NCI-H2171 (cell line): ENCODE measurements at places on chromosomes 7 and 10.
A peak's percentile ranks its signal among the peaks of the same experiment; 100 is the strongest.

- DNase-seq = no peak
Observed at GRCh38 chr7:40772096-40772495, 637.3 kb downstream of the SUGCT start.

DNA sequence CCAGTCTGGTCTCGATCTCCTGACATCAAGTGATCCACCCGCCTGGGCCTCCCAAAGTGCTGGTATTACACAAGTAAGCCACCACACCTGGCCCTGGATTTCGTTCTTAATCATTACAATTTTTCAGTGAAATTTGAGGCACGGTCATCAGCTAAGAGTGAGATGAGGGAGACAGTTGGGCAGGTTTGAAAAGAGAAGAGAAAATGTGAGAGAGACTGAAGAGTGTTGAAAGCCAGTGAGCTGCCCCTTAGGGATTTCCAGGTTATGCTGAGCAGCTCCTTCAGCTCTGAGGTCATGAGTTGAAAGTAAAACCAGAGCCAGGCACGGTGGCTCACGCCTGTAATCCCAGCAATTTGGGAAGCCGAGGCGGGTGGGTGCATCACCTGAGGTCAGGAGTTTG, 5.9 kb upstream of the UPF2 start:
- DNase-seq = no peak

DNA sequence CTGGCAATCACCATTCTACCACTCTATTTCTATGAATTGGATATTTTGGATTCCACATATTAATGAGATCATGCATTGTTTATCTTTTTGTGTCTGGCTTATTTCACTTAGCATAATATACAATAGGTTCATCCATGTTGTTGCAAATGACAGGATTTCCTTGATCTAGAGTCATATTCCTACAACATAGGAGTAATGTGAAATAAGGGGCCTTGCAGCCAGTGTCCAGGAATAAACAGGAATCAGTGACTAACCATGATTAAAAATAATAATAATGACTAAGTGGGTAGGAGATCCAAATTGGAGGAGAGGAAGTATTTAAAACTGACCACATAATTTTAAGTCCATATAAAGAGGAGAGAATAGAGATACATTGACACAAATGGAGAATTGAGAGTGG, 49.9 kb downstream of the SCIN start:
- no peak for DNase-seq

DNA sequence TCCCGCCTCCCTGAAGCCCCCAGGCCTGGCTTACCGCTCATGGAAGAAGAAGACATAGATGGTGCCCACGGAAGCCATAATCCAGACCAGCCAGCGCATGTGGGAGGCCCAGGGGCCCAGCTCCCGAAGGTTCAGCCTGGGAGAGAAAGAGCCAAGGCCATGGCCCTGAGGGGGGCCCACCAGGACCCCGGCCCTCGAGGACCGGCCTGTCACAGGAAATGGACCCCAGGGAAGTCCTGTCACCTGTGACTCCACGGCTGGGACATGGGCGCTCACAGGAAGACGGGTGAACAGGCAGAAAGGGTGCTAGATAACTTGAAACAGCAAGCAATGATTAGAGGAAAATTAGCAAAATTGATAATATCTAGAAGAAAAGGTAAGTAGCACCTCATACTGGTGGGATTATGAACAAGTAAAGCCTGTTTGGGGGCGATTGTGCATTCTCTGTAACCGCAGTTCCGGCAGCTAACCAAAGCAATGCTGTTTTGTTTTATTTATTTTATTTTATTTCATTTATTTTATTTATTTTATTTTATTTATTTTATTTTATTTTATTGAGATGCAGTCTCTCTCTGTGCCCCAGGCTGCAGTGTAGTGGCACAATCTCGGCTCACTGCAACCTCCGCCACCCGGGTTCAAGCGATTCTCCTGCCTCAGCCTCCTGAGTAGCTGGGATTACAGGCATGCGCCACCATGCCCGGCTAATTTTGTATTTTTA, 27.8 kb upstream of the RADIL start:
- no peak for DNase-seq

DNA sequence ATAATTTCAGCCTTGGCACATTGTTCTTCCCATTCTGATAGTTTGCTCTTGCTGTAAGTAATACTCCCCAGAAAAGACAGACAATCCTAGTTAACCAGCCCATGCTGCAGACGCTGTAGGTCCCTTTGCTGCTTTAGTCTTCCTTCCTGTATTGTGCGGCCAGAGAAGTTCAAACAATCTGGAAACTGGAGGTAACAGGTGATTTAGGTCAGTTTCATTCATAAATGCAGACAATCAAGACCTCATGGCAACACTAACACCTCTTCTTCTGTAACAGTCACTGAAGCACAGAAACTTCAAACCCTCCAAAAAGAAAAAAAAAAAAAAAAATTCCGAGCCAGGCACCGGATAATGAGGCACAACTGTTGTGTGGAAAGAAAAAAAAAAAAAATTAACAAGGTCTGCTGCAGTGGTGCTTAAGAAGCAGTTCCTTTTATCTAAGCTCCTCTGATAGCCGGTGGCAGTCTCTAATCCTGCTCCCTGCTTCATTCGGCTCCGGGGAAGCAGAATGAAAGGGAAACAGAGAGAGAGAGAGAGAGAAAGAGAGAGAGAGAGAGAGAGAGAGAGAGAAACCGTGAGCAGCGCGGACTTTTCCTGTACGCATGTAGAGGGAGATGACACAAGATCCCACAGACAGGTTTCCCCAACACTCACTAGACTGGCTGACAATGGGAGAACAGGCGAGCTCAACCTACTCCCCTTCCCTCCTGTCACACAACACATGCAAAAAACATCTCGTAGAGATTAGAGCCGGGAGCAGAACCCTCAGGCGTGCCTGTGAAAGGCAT, at the start of gene SEMA3A:
Gene SEMA3A (minus strand): TSS at position 306 of the 788 bp plus-strand sequence. CDS start 203 bp downstream, at position 103.
- DNase-seq = peak; percentile 62

- no peak for DNase-seq
Observed at GRCh38 chr7:55387062-55387965, 22.2 kb downstream of the LANCL2 start.

DNA sequence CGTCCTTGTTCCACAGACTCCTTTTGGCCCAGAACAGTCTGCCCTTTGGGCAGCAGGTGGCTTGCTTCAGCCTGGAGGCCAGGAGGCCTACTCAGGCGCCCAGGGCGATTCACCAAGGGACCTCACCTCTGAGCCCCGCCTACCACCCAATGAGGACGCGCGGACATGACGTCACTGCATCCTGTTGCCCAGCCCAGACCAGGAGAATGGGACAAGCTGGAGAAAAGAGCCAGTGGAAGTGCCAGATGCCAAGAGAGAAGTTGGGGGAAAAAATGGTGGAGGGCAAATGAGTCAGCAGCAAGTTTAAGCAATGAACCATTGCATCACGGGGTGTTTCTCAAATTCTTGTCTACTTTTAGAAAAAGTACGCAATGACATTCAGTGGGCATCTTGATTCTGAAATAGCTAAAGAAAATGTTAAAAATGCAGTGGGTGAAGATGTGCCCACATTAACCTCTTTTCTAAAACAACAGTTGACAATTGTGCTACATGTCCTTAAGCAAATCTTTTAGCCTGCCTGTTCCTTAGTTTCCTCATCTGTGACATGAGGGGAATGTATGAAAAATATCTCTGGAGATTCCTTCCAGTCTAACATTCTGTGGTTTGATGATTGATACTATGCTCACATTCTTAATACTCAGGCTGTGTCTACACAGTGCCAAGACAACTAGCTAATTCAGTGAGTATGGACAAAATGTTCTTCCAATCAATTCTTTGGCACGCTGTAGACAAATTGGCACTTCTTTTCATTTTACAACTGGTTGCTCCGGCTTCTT, 23.9 kb upstream of the LEP start:
- no peak for DNase-seq

- no peak for DNase-seq
Observed at GRCh38 chr10:4517746-4518145, 308.3 kb upstream of the AKR1E2 start.

DNA sequence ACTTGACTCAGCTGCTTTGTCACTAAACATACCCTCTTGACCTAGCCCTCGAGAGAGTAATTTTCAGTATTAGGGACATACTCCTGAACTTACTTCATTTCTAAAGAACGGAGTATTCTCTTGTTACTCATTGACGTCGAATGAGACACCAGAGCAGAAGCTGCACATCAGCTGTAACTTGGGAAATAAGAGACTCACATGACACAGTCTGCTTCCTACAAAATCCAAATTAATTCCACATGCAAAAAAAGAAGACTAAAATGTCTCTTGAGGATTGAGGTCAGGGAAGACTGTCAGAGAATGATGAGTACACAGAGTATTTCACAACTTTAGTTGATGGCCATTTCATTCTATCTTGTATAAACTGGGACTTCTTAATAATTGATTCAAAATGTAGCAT, 114.7 kb upstream of the EGFR start:
- no peak for DNase-seq

DNA sequence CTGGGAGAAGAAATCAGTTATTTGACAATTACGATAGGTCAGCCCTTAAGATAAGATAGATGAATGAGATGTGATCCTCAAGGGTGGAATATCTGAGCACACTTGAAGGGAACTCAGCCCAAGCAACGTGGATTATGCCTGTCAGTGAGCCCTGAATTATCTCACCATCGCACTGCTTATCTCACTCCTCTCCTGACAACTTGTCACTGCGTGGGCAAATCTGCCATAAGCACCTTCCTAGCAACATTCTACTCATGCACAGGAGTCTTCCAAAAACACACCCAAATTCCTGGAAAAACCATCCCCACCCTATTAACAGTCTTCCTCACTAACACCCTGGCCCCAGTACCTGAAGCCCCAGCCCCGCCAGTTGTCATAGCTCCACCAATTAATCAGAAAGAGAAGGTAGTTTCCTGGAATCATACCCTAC, 46.5 kb upstream of the IL6 start:
- DNase-seq = no peak

GRCh38 chr10:35720366-35720765, 78.3 kb upstream of the FZD8 start:
- DNase-seq = no peak

- DNase-seq = no peak
Observed at GRCh38 chr7:83038787-83039186, 123.9 kb downstream of the PCLO start.

- no peak for DNase-seq
Observed at GRCh38 chr10:42992156-42992956, 84.5 kb upstream of the RET start.
